T1000 (cell line): ENCODE measurements at places on chromosomes 12 and 14.

DNA sequence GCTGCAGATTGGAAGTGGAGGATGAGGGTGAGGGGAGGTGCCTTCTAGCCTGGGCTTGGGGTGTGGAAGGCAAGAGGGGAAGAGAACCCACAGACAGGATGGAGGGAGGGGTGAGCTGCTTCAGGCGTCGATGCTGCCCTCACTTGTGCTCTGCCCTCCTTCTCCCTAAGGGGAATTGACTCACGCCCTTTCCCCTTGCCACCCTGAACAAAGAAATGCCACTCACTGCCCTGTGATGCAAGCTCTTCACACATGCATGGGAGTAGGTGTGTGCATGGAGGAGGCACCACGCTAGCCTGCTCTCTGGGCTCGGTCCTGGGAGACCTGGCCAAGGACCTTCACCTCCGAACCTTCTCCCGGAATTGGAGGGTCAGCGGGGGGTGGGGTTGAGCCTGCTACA, 35.7 kb upstream of the PRMT8 start:
- DNase-seq, result no peak

DNA sequence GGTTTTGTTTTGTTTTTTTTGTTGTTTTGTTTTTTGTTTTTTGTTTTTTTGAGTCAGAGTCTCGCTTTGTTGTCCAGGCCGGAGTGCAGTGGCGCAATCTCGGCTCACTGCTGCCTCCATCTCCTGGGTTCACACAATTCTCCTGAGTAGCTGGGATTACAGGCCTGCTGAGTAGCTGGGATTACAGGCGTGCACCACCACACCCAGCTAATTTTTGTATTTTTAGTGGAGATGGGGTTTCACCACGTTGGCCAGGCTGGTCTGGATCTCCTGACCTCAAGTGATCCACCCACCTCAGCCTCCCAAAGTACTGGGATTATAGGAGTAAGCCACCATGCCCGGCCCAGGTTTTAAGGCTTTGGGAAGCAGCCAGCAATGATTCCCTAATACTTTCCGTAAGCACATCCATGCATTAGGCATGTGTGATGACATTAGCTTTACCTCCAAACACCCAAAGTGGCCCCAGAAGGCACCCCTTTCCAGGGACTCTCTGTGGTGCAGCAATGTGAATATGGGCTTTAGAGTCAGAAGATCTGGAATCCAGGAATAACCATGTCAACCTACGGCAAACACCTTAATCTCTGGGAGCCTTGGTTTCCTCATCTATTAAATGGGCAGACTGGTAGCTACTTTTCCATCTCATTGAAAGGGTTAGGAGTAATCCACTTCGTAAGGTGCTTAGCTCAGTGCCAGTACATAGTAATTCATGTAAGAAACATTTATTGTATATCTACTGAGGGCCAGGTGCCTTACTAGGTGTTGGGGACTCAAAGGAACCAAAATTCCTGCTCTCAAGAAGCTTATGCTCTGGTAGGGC, 152.9 kb downstream of the ZFP36L1 start:
- no peak for DNase-seq

DNA sequence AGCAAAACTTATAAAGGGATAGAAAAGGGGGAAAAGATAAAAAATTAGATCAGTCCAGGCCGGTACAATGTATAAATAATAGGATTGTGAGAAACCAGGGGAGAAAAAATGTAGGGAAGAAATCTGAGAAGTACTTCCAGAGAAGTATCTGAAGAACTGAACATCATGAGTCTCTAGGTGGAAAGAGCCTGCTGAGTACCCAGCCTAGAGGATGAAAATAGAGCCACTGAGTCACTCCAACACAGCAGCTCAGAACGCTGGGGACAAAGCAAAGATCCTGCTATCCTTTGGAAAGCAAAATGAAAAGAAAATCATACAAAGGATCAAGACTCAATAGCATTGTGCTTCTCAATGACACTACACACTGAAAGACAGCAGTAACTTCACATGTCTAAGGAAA, 138.0 kb downstream of the ANO6 start:
- no peak for DNase-seq

GRCh38 chr14:57979376-57980048, 113.6 kb upstream of the SLC35F4 start:
- no peak for DNase-seq

DNA sequence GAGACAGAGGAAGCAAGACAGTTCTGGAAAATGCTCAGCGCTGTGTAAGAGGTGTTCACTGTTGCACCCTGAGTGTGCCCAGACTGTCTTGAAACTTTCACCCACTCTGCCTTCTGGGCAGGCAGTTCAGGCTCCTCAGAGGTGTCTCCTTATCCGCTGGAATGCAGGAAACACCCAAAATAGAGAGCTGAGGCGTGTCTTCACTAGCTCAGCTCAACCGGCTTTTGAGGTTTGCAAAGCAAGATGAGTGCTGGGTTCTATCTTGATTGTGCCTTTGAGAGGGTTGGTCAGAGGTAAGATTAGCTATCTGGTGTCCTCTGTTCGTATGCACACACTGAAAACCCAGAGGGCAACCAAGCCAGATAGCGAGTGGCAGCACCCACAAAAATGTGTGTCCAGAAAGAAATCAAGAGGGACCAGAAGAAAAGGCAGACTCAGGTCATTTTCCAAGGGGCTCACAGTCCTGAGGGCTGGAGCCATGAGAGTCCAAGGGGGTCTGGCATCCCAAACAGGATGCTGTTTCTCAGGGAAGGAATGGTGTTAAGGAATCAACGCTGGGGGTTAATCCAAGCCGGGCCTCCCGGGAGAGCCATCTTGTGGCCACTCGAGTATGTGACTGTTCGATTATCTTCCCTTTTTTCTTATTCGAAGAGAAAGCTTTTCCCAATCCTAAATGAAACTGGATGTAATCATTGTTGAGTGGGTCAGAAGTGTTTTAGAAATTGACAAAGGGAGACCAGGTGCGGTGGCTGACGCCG, 47.1 kb downstream of the TBX3 start:
- no peak for DNase-seq

GRCh38 chr12:82781309-82781997, 94.7 kb downstream of the TMTC2 start:
- no peak for DNase-seq

- DNase-seq, result no peak
These were observed 1.2 kb upstream of the KRT4 start for GRCh38 chr12:52815161-52815560.

DNA sequence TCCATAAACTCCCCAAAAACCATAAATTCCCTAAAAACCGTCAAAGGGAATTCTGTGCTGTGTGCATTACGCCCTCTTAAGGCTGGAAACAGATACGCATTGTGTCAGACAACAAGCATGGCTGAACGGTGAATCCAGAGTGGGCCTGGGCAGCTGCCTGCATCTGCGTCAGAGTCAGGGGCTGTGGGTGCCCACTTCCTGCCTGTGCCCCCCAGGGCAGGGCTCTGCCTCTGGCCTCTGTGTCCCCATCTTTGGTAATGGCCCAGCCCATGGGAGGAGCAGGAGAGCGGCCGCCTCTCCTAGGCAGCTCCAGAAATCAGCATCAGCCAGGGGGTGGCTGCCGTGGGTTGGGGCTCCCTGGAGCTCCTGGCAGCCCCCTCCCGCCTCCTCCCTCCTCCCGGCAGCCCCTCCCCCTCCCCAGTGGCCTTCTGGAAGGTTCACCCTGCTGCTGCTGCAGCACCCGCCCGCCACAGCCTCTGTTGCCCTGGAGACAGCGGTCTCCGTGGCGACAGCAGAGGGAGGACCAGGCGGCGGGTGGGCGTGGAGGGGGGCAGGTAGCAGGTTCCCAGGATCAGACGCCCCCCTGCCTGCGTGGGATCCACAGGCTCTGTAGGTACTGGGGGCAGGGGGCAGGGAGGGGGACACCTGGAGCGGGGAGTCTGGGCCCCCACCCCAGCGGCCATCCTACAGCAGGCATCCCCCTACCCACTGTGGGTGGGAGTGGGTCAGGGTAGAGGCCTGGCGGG, 5.9 kb downstream of the MMP17 start:
- no peak for DNase-seq

GRCh38 chr14:95236221-95236620, 78.9 kb upstream of the DICER1 start:
- no peak for DNase-seq
